ENCODE measurements at places on chromosomes 7 and 10. TPM values are rescaled to one million over a fixed set of nuclear protein-coding genes. Genes with fewer than 3 reads are reported as not detected.

DNA sequence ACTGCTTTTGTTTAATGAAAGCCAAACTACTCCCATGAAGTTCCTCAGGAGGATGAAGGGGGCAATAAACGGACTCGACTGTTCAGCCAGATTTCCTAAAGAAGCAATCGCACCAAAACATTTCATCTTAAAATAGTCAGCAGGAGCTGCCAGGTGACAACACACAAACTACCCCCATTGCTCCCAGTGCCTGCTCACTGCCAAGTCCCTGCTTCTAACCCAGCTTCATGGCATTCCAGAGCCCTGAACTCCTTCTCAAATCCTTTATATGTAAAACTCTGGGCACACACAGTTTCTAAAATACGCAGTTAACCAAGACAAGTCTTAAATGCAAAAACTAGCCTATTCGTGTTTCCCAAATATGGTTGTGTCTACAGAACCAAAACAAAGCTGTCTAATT, 110.0 kb downstream of the SORBS1 start:
- no peak for DNase-seq

DNA sequence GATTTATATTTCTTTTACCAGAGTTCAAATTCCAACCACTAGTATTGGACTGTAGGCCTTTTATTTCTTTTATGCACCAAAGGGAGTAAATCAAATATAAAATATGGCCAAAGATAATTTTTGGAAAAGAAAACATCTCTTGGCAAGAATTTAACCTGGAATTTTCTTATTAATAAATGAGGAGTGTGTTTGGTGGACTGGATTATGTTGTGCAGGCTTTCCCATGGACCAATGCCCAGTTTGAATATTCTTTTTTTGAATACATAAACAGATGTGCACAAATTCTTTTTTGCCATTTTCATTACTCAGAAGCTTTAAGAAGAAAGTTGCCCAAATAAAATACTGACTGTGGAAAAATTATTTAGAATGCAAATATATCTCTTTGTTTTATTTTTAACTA, 22.1 kb upstream of the PRKG1 start:
- DNase-seq = no peak

Gene COBL
- total RNA-seq = 4.2 TPM

DNA sequence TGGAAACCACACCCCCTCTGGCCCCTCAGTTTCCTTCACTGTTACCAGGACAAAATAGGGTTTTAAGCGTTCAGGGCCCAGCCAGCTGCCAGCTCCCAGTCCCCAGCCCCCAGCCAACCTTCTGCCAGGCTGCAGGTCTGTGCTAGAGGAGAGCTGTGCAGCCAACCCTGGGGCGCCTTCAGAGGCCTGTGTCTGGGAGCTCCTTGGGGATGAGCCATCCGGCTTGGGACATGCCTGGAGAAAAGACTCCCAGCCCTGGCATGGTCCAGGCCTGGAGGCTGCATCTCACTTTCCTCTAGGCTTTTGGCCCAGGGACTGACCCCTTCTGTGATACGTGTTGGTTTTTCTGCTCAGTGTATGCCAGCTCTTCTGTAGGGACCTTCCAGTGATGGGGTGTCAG, 487.6 kb upstream of the MGMT start:
- no peak for DNase-seq

GRCh38 chr10:21510241-21511094, 15.0 kb downstream of the SKIDA1 start:
- peak; percentile 90 for DNase-seq

DNA sequence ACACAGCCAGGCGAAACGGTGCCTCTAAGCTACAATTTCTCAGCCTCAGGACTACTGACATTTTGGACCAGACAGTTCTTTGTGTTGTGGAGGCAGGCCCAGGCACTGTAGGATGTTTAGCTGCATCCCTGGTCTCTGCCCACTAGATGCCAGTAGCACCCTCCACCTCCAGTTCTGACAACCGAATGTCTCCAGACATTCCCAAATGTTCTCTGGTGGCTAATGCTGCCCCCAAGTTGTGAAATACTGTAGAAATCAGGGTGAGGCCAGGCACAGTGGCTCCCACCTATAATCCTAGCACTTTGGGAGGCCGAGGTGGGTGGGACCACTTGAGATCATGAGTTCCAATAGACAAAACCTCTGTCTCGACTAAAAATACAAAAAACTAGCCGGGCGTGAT, 18.2 kb downstream of the HNRNPF start:
- peak; percentile 46 for DNase-seq

GRCh38 chr7:98234429-98235147, 17.4 kb downstream of the TECPR1 start:
- no peak for DNase-seq

GRCh38 chr7:20574784-20575720, 40.4 kb upstream of the ABCB5 start:
- no peak for DNase-seq

Gene SPDYE2
- total RNA-seq = not detected

Gene GSTO2
- total RNA-seq = 20.6 TPM

DNA sequence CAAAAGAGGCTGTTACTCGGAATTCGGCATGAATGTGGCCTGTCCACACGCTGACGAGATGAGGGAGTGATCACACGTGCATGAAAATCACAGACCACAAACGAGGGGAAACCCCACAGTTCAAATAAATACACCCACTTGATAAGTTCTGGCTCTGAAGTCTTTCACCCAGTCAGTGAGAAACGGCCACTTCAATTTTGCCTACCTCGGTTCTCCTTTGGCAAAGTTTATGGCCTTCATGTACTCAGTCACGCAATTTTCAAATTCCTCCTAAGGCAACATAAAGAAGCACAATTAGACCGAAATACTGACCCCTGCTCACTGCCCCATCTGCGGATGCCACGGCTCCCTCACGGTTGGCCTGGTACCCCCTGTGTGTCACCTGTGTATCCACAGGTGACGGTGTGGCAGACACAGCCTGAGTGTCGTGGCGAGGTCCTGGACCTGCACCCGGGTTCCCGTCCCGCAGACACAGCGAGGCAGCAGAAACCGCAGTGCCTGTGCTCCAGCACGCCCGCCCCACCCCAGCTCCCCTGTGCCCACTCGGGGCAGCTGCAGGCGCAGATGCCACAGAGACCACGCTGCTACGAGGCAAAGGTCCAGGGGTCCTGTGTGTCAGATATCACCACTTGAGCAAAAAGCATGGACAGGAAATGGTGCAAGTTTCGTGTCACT, 1.4 kb downstream of the CFAP46 start:
- no peak for DNase-seq

Gene PHKG1
- 0.59 TPM for total RNA-seq

Gene UTF1
- total RNA-seq = 8.8 TPM

Gene PDSS1
- total RNA-seq = 18.1 TPM

Gene NUTM2A
- 0.04 TPM for total RNA-seq

- DNase-seq = no peak
Observed at GRCh38 chr10:46518028-46518725, 38.3 kb downstream of the GPRIN2 start.

GRCh38 chr7:95921543-95921942, 149.2 kb downstream of the DYNC1I1 start:
- DNase-seq = no peak

Gene SH2D4B
- not detected for total RNA-seq

Gene GOT1
- total RNA-seq = 48.2 TPM

GRCh38 chr7:74289659-74290552, 699 bp downstream of the CLIP2 start:
- DNase-seq = peak; percentile 82

DNA sequence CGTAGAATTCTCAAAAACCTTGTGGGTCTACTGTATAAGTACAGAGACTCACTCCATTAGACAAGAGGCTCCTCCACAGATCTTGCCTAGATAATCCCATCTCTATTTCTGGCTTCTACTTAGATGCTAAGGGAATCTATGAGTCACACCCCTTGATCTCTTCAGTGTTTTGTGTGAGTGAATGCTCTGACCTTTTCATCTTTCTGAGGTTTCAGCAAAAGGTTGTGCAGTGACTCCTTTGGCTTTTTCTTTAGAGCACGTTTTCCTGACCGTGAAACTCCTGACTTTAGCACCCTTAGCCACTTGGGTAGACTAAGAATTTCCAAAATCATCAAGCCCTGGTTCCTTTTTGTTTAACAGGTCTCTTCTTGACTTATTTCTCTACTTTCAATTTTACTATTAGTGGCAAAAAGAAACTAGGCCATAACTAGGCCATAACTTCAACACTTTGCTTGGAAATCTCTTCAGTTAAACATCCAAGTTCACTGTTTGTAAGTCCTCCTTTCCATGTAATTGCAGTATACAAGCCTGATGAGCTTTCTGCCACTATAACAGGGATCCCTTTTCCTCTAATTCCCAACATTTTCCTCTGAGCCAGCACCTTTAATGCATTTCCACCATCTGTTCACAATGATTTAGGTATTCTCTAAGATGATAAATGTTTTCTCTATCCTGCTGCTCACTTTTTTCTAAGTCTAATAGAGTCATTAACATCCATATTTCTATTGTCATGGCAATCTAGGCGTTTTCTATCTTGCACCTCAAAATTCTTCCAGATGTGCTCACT, 19.4 kb downstream of the COPG2 start:
- DNase-seq = no peak

Gene VPS50
- total RNA-seq = 11.0 TPM

- peak; percentile 6 for DNase-seq
Observed at GRCh38 chr7:86328801-86329433, 314.8 kb upstream of the GRM3 start.

DNA sequence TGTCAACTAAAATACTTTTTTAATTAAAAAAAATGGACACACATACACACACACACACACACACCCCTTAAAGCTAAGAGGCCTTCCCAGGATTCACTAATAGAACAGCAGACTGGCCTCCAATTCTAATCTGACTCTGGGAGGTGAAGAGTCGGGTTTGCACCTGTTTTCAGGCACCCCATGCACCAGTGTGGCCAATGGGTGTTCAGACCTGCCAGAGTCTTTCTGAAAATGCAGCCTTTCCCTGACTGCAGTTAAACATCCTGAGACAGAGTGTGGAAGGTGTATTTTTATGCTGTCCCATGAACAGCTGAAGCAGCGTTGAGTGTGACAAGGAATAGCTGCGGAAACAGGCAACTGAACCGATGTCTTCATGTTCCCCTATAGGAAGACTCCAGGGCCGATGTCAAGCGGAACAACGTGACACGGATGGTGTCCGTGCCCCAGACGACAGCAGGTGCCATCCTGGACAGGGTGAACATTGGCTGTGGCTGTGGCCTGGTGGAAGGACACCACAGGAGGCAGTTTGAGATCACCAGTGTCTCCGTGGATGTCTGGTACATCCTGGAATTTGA, 74.6 kb upstream of the LYZL2 start:
- DNase-seq = no peak

DNA sequence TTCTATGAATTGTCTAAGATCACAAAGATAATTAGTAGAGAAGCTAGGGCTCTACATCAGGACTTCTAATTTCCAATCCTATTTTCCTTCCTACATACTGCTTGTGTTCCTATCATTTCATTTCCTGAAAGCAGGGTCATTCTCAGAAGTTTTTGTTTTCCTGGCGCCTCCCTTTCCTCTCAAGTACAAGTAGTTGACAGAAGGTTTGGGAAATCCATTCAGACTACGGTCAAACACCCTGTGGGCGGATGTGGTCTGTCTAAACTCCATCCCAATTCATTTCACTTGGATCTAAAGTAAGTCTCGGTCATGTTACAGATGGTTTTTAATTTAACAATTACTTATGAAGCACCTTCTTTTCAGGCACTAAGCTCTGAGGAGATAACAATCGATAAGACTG, 221.4 kb downstream of the MTERF1 start:
- no peak for DNase-seq

Gene CTAGE6
- total RNA-seq = not detected

GRCh38 chr10:13784067-13784466, 197.3 kb downstream of the PRPF18 start:
- DNase-seq = no peak

- no peak for DNase-seq
Observed at GRCh38 chr10:104809288-104810090, 168.4 kb downstream of the SORCS3 start.

Gene POU6F2
- 0.90 TPM for total RNA-seq

GRCh38 chr10:78553792-78554191, 515.0 kb upstream of the ZMIZ1 start:
- no peak for DNase-seq

Gene CNOT4
- 13.7 TPM for total RNA-seq

Gene ERVW-1
- 1.1 TPM for total RNA-seq

GRCh38 chr7:26201247-26202018, at the start of gene CBX3:
CBX3 (plus strand) TSS chr7:26201745; CDS start chr7:26202999, 1,254 bp downstream.
- DNase-seq = peak; percentile 94

Gene TEX36
- total RNA-seq = not detected

DNA sequence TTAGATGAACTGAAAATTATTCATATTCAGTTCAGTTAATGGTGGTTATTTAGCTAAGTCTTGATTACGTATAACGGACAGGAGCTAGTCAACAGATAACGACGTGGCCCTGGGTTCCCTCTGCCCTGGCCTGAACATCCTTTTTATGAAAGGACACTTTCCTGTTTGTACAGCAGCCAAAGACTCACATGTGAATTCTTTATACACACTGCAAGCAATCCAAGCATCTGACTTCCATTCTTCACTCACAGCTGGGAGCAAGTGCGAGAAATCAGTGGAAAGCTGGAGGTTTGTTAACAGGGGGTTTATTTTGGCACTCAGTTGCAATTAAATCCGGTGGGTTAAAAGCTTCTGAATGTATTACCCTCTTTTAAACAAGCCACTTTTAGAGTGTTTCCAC, 148.1 kb upstream of the GDF10 start:
- no peak for DNase-seq

DNA sequence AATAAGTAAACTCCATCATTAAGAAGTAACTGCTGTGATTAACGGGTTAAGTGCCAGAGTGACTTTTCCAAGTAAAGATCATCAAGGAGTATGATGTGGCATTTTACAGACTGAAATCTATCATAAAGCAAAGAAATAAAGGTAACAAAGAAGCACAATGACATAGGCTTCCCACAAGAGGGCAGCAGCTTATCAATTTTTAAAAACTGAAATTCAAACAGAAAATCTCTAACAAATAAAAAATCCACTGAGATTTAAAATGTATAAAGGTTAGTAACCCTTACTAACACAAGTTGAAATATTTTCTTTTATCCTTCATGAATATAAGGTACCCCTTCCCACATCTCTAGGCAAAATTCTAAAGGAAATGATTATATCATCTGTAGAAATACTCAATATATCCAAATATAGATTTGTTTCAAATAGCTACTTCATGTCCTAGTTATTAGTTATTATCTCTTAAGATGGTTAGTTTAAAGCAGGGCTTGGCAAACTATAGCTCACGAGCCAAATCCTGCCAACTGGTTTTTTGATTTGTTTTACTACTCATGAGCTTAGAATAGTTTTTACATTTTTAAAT, 29.2 kb downstream of the FAM3C start:
- DNase-seq = no peak

Gene MYL10
- not detected for total RNA-seq

Gene GRM3
- 0.30 TPM for total RNA-seq

Data from H7 (cell line).